HT1080 (cell line): ENCODE measurements at places on chromosomes 2 and 18. TPM values are rescaled to one million over a fixed set of nuclear protein-coding genes. Genes with fewer than 3 reads are reported as not detected.

The NIFK gene
- 104 and 135 TPM in 2 replicates for total RNA-seq

The CAB39 gene
- 41.9 and 49.1 TPM in 2 replicates for total RNA-seq

The TMEM127 gene
- total RNA-seq = 15.7 and 24.2 TPM in 2 replicates

The RAB31 gene
- 48.0 and 82.2 TPM in 2 replicates for total RNA-seq
